ENCODE measurements at places on chromosomes 7 and 10.

- no peak for DNase-seq
These were observed 1199.4 kb downstream of the SORCS1 start for GRCh38 chr10:105965141-105965540.

GRCh38 chr7:32533276-32534029 is 38.2 kb downstream of the AVL9 start:
- no peak for DNase-seq

DNA sequence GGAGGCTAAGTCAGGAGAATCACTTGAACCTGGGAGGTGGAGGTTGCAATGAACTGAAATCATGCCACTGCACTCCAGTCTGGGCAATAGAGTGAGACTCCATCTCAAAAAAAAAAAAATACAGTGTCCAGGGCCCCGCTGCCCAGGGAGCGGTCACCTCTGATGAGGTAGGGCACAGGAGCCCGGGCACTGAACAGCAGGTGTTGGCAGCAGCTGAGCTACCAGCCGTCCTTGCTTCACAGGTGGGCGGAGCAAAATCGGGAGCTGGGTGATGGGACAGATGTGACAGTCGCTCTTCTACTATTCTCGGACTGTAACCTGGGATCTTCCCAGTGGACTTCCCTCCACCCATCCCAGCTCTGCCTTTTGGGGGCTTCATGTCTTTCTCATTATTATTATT is 49.4 kb downstream of the GTF2IRD1 start:
- DNase-seq = no peak

DNA sequence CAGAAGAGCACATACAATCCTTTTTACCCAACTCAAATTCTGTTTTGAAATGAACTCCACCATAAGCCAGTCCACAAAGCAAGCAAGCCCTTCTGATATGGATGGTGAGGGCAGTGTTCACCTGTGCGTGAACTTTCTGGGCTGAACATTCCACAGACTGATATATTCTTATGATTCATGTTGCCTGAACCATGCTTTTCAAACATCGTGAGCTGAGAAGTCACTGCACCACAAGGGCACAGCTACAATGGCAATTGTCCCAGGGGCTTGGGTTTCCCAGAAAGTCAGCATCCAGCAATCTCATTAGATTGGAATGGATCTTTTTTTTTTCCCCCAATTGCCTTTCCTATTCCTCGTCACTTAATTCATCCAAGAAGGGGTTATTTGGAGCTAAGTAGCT is 86.9 kb upstream of the ZNF438 start:
- no peak for DNase-seq

- no peak for DNase-seq
These were observed 48.5 kb upstream of the TMEM106B start for GRCh38 chr7:12162415-12163113.

DNA sequence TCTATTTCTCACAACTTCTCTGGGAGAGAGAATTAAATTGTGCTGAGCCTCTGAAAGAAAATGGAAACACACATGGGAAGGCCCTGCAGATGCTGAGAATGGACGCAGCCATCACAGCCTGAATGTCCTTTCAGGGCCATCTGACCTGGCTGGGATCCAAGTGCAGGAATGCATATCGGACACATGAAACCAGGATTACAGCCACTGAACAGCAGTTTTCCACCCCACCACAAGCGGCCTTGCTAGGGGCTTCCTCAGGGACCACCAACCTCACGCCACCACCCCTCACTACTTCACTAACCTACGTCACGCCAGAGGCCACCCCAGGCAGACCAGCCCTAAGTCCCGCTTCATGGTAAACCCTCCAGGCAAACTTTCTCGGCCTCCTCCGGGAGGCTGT is 103.3 kb downstream of the DIP2C start:
- no peak for DNase-seq

DNA sequence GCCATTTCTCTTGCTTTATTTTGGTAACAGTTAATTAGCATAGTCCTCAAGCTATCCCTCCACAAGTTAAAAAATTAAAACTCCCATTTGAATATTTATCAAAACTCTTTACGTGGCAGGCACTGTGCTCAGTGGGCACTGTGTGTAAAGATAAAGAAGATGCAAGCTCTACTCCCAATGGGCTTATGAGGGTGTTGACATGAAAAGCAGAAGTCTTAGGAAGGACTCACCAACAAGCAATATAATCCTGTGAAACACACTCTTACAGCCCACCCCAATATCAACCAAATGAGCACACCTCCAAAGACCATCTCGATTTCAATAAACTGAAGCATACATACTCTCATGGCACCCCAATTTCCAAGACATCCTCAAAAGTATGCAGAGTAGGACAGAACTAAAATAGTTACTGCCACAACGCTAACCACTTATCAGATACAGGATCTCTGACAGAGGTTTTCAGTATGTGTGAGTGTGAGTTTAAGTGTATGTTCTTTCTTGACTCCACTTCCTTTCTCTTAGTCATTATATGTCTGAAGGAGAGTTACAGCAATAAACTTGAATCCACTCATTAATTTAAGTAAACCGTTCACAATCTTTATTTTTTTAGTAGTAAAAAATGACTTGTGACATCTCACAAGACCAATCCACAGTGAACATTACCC is 120.0 kb downstream of the PDE1C start:
- peak; percentile 28 for DNase-seq

- DNase-seq = no peak
These were observed 335.5 kb downstream of the LRRTM3 start for GRCh38 chr10:67261300-67261797.

DNA sequence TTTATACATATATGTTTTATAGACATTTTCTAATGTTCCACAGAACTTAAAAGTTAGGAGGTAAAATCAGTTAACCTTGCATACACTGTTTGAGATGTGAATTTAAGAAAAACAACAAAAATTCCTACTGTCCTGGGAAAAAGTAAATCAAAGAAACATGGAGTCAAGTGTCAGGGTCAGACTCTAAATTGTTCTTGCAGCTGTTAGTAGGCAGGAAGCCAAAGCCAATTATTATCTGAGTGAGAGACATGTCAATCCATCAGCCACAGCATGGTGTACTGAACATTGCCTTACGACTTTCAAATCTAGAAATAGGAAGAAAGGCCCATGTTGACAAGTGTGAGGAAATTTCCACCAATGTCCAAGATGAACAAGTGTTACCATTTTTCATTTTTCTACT is 461.2 kb upstream of the MBL2 start:
- DNase-seq = no peak

DNA sequence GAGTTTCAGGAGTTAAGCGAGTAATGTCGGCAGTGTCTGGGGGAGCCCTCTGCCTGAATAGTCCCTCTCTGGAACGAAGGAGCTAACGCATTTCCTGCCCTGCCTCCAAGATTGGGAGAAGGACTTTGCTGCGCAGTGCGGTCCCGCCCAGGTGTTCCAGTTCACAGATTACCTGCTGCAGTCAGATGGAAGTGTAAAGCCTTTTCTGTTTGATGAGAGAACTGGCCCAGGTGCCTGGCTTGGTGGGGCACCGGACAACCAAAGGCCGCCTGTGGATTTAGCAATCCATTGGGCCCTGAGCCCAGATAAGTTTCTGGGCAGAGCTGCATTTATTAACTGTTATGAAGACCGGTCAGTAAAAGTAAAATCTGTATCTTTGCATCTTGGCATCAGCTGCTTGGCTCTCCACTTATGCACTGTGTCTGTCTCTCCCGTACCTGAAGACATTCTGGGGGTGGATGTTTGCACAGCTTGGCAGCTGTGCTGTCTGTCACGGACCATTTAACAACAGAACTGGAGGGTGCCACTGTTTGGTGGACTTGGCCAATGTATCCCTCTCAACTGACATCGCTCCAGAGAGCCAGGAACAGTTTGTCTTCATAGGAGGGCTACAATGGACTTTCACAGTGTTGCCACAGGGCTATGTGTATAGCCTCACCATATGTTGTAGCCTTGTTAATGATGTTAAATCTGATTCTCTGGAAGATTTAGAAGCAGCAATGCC is 654.7 kb upstream of the ZWINT start:
- no peak for DNase-seq

GRCh38 chr7:14179781-14180180 is 190.3 kb upstream of the ETV1 start:
- DNase-seq = no peak

DNA sequence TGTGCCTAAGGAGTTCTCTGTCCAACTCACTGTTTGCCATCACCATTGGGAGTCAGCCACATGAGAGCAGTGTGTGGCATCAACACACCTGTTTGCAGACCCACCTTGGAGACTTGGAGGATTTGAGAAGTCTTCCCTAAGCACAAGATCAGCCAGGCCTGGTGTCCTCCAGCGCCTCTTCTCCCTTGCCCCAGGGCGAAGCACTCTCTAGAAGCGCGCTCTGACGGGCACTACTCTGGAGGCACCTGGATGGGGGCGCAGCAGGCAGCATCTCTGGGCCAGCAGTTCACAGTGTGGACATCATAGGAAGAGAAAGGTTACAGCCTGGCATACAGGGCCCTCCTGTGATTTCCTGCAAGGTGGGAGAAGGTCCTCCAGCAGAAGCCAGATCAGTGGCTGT is 289.3 kb downstream of the CELF2 start:
- DNase-seq = no peak

DNA sequence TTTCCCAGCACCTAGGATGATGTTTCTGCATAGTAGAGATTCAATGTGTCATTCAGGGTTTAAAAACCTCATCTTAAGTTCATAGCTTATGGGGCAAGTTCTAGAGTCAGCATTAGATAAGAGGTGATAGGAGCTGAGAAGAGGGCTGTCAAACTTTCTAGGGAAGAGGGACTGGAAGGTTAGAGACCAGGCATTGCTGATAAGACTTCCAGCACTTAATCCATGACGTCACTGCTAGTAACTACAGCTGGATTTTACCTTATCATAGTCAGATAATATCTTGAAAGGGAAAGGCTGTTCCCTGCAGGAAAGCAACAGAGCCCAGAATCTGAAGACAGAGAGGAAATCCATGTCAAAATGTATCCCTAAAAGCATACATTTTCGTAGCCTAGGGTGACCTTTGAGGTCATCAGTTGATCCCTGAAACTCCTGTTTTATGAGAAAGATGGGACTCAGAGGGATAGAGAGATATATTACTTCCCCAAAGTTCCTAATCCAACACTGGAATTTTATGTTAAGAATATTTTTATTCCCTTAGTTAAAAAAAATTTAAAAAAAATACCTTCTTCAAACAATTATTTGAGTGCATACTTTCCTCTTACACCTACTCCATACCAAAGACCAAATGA is 3.3 kb upstream of the CPED1 start:
- no peak for DNase-seq

DNA sequence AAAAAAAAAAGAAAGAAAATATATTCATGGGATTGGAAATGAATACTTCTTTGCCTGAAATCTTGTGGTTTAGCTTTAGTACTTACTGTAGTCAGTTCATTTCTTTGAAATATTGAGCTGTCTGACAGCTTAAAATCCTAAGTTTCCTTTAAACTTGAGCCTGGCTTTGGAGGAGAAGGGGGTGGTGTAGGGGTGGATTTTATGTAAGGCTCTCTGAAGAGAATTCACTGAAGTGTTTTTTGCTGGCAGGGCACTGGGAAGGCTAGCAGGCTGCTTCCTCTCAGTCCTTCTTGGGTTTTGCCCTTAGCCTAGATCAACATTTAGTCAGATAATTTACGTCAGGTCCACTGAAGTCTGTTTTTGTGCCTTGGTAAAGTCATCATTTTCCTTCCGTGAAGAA is 516.5 kb downstream of the AUTS2 start:
- no peak for DNase-seq

- peak; percentile 53 for DNase-seq
These were observed 210.4 kb upstream of the ADO start for GRCh38 chr10:62594093-62594520.

- no peak for DNase-seq
These were observed 41.8 kb downstream of the MTURN start for GRCh38 chr7:30176463-30177109.

DNA sequence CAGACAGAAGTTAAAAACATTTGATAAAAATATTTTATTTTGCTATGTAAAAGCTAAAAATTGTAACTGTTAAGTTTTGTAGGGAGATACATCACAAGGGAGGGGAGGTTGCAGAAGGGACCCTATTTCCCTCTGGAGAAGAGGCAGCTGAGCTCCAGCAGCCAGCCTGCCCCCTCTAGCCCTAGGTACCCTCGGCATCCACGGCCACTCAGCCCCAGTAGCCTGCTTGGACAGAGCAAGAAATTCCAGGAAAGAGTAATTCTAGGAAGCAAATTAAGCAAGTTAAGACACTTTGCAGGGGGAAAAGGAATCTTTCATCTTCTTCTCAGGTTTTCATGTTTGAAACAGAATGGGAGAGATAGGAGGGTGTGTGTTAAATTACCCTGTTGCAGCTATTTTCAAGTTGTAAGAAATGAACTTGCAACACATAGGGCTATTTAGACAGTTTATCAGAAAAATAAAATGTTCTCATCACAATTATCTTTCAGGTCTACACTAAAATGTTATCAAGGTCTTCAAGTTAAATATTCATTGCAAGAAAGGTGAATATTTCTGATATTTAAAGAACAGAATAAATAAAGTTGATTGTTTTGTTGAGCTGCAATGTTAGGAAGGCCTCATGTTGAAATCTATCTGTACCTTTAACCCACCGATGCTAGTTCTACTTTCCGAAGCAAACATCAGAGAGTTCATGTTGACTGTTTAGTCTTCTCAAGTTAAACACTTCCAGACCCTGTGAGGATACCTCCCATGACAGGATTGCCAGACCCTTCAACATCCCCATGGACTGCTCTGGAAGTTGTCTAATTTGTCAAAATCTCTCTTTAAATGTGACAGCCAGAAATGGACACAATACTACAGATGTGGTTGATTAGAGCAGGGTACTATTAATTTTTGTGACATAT is 5.5 kb downstream of the SGCE start:
- DNase-seq = no peak

GRCh38 chr7:144534655-144535395 is 131.3 kb upstream of the NOBOX start:
- DNase-seq = no peak

DNA sequence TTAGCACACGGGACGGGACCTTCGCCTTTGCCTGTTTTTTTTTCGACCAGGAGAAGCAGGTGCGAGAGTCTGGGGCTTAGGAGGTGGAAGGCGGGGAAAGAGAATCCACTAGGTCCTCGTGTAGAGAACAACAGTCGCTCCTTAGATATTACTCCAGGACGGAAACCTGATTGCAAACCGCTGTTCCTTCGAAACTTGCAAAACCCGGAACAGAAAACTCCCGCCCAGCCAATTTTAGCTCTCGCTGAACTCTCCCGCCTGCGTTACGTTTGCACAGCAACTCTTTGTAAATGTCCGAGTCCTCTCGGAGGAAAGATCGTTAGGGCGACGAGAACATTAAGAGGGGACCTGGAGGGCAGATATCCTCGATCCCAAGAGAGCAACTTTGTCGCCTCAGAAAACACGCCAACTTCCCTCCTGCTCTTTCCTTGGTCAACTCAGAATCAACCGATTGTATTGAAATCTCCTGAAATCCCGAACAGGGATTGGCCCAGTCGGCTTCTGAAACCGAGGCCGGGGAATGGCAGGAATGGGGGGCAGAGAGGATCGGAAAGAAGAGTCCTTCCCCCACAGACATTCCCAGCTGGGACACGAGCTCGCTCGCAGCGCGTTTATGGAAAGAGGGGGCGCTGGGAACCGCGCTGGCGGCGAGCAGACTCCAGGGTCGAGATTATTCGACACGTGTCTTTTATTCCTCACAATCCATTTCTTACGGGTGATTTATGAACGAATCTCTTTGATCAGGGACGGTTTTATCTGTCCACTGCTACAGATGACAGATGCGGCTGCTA is 9.9 kb downstream of the TWIST1 start:
- DNase-seq = no peak
